Aorta (tissue), 5 donors: ENCODE measurements at places on chromosomes 16 and 17.

DNA sequence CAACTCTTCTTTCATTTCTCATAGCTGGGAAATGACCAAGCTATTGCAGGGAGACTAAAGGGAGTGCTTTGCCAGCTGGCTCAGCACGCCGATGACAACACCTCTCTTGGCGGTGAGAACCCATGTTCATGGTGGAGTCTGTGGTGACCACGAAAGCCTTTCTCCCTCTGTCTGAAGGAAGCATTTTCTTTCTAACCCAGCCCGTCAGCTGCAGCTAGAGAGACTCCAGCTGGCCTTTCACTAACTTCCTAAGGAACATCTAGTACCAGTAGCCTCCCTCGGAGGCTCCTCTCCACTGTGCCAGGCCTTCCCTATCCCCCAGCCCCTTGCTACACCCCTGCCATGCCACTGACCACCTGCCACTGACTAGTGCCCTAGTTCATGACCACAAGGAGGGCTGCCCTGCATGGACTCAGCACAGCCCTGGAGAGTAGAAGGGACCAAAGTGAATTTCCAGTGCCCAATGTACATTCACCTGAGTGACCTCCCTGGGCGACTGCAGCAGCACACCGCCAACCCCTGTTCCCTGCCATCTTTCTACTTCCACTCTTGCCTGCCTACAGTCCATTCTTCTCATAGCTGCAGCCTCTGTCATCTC is 81.3 kb downstream of the CBLN1 start:
- DNase-seq, result no peak

DNA sequence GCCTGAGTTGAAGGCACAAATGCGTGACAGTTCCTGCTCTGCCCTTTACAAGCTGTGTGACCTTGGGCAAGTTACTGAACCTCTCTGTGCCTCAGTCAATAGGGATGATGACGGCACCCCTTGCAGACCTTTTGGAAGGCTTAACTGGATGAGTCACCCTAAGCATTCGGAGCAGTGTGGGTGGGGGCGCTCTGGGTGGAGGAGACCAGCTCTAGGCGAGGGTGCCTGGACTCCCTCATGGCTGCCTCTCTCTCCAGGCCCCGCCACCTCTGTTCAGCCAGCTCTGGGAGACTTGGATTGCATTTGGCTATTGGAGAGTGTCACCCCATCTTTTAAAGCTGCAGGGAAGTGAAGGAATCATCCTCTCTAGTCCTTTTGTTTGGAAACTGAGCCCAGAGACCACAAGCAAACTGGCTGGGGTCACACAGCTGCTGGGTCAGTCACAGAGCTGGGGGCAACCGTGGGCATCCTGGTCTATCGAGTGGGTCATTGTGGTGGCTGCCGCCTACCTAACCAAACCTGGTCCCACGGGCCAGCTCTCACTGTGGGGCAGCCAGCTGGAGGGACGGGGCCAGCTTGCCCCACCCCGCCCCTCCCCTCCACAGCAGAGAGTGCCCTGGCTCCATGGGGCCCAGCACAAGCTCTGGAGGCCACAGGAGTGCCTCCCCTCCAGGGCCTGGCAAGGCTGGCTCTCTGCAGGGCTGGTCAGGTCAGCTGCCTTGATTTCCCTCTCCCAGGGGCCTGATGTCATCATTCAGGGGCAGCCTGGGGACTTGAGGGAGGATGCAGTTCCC is 20.2 kb upstream of the GSE1 start:
- no peak for DNase-seq

GRCh38 chr17:1251866-1252608 is 18.2 kb upstream of the BHLHA9 start:
- no peak for DNase-seq

- DNase-seq, result no peak
Observed at GRCh38 chr17:29369831-29370735, 20.1 kb upstream of the TAOK1 start.

DNA sequence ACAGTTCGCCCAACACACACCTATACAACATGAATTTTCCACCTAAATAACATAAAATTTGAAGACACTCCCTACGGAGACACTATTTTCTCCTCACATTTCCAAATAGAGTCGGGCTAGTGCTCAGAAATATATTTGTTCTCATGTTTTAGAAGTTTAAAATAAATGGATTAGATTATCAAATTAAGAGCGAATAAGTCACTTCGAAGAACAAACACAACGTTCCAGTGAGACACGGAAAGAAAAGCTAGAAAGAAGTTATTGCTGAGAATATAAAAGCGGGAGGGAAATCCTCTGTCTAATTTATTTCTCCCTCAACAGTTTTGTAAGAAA is 2.0 kb upstream of the HS3ST3B1 start:
- no peak for DNase-seq

- peak; percentile 89 for DNase-seq
Observed at GRCh38 chr17:29579866-29580771, 9.3 kb downstream of the GIT1 start.

GRCh38 chr16:15495898-15496297 is 61.5 kb downstream of the BMERB1 start:
- no peak for DNase-seq

DNA sequence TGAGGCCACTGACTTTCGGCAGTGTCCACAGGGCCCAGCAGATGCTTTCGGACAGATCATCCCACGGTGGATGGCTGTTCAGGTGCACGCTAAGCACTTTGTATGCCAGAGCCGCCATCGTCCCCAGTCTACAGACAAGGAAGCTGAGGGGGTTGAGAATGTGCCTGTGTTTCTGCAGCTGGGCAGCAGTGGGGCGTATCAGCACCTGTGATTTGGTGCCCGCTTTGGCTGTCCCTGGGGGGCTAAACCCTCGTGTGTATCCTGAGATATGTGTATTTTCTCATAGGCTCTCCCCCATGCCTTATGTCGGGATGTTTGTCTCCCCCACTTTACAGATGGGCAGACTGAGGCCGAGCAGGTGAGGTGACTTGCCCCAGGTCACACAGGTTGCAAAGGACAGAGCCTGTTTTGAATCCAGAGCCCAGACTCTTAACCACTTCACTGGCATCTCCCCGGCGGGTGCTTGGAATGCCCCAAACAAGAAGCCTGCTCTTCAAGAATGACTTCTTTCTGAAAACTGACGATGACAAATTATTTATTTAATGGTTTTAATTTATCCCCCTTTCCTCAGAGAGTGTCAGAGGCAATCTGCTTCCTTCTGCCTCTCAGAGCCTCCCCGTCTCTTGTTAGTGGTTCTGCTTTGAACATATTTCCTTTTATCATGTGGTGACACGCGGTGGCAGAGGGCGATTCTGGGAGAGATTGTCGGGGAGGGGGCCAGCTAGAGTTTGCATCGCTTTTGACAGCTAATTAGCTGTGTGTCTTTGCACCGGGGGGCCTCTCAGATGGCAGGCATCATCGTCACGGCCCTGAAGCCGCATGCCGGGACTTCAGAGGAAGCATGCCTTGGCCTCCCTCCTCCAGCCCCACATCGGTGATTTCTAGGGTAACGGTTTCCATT is 149.6 kb upstream of the CIBAR2 start:
- DNase-seq, result no peak
